HAP-1 (cell line): ENCODE measurements at places on chromosomes 12 and 14.

- DNase-seq: no peak
These were observed 9.2 kb downstream of the DNAH10 start for GRCh38 chr12:123771261-123771660.

- DNase-seq: no peak
These were observed 11.6 kb downstream of the PTGR2 start for GRCh38 chr14:73863209-73863608.

- DNase-seq: no peak
These were observed 40.0 kb upstream of the RHOJ start for GRCh38 chr14:63164108-63164683.

- DNase-seq: no peak
These were observed 23.1 kb downstream of the ARHGAP5 start for GRCh38 chr14:32100175-32100574.

DNA sequence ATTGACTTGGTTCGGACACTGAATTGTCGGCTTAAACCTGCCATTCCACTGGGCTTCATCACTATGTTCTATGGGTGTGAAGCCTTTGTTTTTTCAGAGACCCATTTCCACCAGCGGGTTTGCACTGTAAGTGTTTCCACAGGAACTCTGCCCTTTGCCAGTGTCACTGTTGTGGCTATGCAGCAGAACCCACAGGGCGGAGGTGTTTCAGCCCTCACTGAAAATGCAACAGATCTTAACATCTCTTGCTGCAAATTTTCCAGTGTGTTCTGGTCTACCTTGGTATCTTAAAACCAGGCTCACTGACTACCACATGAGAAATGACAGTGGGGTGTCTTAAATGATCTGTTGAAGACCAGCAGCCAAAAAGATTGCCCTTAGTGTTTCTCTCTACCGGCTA lies 21.1 kb downstream of the PRKCH start:
- no peak for DNase-seq

DNA sequence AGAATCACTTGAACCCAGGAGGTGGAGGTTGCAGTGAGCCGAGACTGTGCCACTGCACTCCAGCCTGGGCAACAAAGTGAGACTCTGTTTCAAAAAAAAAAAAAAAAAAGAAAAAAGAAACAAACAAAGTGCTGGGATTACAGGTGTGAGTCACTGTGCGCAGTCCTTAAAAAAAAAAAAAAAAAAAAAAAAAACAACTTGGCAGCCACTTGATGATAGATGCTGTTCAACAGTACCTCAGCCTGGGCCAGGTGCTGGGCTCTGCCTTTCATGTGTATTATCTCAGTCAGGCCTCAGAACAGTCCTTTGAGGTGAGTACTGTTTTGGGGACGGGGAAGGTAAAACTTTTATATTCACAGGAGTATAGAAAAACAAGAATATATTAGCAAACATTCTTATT lies 9.6 kb downstream of the ACADS start:
- no peak for DNase-seq

DNA sequence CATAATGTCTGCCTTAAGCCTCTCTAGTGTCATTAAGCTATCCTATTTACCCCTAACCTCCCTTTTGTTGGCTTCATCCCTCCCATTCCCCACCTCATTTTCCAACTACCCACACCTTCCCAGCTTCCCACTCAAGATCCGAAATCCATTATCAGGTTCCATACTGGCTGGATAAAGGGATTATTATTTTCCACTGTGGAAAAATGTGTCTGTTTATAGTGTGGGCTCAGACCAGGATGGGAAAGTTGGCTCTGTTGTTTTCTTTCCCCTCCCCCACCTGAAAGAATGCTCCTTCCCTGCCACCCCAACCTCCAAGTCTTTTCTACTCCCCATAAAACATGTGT lies 49.8 kb downstream of the SUSD6 start:
- no peak for DNase-seq

- DNase-seq: peak; percentile 51
These were observed 1.1 kb downstream of the ARID2 start for GRCh38 chr12:45730348-45731189.

- no peak for DNase-seq
These were observed 128.7 kb downstream of the MIPOL1 start for GRCh38 chr14:37326434-37326833.

- peak; percentile 99 for DNase-seq
These were observed 30.4 kb upstream of the DACT1 start for GRCh38 chr14:58607131-58607951.

GRCh38 chr14:77565994-77566305 lies 50.5 kb downstream of the SPTLC2 start:
- DNase-seq: no peak

- DNase-seq: no peak
These were observed 463.1 kb downstream of the RAD51B start for GRCh38 chr14:68282479-68283377.

DNA sequence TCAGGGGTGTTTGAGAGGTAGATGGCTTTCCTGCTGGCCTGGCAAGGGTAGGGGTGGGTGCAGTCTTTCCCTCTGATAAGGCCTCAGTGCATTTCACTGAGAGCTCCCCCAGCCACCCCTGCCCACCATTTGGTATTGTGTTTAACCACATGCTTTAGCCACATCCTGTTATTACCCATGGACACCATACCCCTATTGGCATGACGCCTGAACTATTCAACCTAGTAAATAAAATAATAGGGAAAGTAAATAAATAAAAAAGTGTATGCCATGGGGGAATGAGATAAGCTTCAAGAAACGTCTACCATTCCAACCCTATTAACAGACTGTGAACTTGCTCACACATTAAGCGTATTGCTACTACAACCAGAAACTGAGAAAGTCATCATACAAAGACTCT lies 7.6 kb upstream of the LGR5 start:
- no peak for DNase-seq

DNA sequence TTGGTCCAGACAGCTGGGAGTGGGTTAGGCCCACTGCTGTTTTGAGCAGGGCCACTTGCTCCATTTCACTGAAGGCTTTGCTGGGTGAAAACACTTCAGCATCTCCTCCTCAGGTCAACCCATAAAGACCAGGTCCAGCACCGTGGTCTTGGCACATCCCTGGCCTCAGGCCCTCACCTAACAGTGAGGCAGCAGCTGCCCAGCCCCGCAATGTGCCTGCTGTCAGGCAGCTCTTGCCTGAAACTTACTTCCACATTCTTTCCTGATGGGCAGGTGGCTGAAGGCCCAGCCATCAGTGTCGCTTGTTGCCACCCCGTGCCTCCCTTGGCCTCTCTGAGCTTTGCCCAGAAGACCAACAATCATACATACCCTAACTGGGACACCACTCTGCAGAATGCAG lies 54.4 kb downstream of the ANAPC7 start:
- no peak for DNase-seq

DNA sequence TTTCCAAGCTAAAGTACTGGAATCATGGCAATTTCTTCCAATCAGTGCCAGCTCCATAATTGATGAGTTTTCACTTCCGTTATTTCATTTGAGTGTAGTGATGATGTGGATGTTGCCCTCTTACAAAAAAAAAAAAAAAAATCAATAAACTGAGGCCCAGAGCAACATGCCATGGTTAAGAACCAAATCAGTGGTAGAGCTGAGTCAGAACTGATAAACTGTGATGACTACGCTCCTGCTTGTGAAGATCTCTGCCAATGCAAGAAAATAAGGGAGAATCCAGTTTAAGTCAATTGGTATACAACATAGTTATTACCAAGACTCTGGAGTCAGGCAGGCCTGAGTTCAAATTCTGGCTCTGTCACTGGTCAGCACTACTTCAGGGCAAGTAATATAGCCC lies 102.7 kb downstream of the GPR135 start:
- DNase-seq: no peak

- no peak for DNase-seq
These were observed 87.7 kb downstream of the PELI2 start for GRCh38 chr14:56205881-56206280.

- no peak for DNase-seq
These were observed 31.7 kb downstream of the HIF1A start for GRCh38 chr14:61726778-61727658.

DNA sequence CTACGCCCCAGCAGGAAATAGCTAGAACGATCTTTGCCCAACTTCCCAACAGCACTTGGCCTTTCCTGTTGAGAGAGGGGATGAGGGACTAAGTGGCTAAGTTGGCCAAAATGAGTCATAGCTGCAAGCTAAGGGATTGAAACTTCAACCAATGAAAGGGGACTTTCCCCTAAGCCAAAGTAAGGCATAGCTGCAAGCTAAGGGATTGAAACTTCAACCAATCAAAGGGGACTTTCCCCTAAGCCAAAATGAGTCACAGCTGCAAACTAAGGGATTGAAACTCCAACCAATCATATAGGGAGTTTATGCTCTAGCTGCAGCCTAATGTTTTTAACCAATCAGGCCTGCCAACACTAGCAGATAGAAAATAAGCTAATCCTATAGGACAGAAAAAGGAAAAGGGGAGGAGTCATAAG lies 100.5 kb upstream of the SSTR1 start:
- DNase-seq: no peak

- DNase-seq: no peak
These were observed 80.7 kb downstream of the NTF3 start for GRCh38 chr12:5512601-5512970.

GRCh38 chr14:92426237-92426636 lies 87.3 kb upstream of the RIN3 start:
- no peak for DNase-seq

- no peak for DNase-seq
These were observed 4.0 kb upstream of the CRIP2 start for GRCh38 chr14:105470350-105471296.

GRCh38 chr12:47082796-47083621 lies 3.2 kb upstream of the AMIGO2 start:
- no peak for DNase-seq

GRCh38 chr12:108346727-108347710 lies 7.9 kb upstream of the CMKLR1 start:
- no peak for DNase-seq

DNA sequence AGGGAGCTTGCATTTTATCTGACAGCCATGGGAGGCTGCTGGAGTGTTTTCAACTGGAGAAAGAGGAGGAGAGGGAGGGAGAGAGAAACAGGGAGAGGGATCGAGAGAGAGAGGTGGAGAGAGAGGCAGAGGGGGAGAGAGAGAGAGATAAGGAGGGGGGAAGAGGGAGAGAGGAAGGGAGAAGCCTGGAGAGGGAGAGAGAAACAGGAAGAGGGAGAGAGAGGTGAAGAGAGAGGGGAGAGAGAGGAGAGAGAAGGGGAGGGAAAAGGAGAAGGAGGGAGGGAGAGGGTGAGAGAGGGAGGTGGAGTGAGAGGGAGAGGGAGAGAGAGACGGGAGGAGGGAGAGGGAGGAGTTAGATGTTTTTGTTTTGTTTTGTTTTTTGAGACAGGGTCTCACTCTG lies 45.6 kb downstream of the DNAH10 start:
- DNase-seq: no peak

DNA sequence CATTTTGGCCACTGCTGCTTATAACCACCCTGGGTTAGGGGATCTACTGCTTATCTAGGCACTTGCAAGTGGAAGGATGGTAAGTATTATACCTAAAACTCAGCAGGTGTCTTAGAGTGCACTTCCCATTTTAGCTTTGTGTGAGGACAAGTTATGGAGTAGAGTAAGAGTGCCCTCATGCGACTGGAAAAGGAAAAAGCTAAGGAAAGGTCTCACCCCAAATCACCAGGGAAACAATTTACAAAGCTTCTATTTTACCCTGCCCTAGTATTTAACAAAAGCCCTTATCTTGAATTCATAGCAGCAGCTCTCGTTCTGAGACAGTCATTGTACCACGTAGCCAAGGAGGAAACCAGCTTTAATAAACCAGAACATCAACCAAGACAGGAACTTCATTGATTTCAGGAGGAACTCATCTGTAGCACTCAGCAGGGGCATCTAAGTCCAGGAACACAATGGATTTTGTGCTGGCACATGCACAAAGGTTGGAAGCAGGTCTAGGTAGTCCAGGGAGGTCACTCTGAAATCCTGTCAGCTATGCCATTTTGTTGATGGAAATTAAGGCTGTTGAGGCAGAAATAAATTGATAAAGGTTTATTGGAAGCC lies 2.9 kb downstream of the RDH12 start:
- peak; percentile 75 for DNase-seq

DNA sequence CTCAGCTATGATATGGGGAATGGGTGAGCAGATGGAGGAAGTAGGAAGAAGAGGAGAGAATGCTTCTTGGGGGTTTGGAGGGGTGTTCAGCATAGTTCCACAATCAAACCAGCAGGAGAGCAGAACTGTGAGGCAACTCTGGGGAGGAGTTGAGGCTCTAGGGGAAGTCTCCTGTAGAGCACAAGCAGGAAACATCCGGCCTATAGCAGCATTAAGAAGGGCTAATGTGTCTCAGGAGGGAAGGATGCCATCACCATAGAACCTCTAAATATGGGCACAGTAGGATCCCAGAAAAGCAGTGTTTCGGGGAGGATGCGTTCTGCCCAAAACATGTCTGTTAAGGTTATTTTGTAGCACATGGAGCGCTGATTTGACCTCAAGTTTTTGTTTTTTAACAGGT lies 8.4 kb upstream of the SALL2 start:
- no peak for DNase-seq

GRCh38 chr12:97229004-97229403 lies 233.6 kb upstream of the RMST start:
- no peak for DNase-seq

DNA sequence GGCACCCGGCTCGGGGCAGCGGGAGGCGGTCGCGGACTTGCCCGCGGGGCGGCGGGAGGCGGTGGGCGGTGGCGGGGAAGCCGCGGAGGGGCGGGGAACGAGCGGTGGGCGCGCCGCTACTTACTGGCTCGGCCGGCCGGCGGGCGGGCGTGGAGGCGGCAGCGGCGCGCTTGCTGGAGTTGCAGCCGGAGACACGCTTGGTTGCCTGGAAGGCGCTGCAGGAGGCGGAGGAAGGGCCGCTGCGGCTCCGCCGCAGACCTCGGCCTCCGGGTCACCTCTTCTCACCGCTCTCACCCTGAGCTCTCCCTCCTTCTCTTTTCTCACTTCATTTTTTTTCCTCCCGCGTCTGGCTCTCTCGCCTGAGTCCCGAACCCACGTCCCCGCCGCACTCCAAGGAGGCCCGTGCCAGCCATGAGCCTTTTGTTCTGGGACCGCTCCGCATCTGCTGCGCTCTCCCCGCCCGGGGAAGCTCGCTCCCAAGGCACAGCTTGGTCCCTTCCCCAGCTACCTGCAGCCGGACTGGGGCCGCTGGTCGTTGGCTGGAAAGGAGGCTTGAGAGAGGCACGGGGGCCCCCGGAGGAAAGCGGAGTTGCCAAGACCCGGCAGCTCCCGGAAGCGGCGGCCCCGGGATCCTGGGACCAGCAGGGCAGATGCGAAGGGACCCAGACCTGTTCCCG lies 592 bp upstream of the KCNK10 start:
- DNase-seq: peak; percentile 23

- DNase-seq: no peak
These were observed 113.7 kb downstream of the RAD51B start for GRCh38 chr14:67933266-67933665.

- DNase-seq: no peak
These were observed 113.4 kb downstream of the SPTSSA start for GRCh38 chr14:34348592-34348991.

DNA sequence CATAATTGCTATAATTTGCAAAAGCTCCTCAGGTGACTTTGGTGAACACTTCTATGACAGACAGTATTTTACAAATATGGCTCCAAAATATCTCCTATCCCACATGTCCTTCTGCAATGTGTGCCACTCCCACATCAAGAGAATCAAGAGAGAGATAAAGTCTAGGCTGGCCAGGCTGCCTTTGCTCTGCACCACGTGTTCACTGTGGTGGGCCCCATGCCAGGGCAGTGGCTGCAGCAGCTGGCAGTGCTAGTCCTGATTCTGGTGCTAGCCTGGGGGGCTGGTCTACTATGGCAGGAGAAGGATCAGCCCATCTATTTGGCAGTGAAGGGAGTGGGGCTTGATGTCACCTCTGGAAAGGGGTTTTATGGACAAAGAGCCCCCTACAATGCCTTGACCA lies 86.3 kb downstream of the DRAM1 start:
- DNase-seq: no peak

GRCh38 chr14:28701733-28702132 lies 64.9 kb upstream of the FOXG1 start:
- DNase-seq: no peak
